ENCODE measurements at places on chromosomes 7 and 10. TPM values are rescaled to one million over a fixed set of nuclear protein-coding genes. Genes with fewer than 3 reads are reported as not detected.
A peak's percentile ranks its signal among the peaks of the same experiment; 100 is the strongest.

Gene SORBS1
- total RNA-seq = 3.4 TPM

Gene CFAP70
- total RNA-seq = 2.9 TPM

Gene PLAU
- 60.3 TPM for total RNA-seq

Gene HOXA5
- total RNA-seq = 6.7 TPM

Gene ITPRID1
- total RNA-seq = not detected

Gene ZNF789
- total RNA-seq = 8.2 TPM

Gene NUTM2E
- 0.15 TPM for total RNA-seq

DNA sequence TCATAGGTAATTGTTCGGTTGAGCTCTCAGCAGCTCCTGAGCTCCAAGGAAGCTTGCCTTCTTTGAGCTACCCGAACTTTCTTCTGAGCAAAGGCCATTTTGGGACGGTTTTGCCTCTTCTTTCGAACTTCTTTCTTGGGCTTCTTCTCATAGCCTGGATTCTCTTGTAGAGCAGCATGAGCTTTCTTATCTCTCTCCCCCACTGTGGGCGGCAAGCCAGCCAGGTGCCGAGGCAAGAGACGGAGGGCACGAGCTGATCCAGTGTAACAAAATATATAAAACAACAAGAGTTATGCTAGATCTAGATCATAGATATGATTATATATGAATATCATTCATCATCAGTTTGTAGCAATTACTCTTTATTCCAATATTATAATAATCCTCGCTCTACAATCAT lies 16.5 kb upstream of the KNDC1 start:
- H3K4me3 ChIP-seq = no peak overlapping the region
- peaks cover 31% of the 10 kb centered on the region for H3K4me1 ChIP-seq
- H3K36me3 ChIP-seq = no peaks in the 10 kb centered on the region
- H3K27me3 ChIP-seq = no peaks in the 10 kb centered on the region
- H3K27ac ChIP-seq = no peak overlapping the region

- no peaks in the 10 kb centered on the region for H3K36me3 ChIP-seq
- no peaks in the 10 kb centered on the region for H3K4me1 ChIP-seq
- no peak overlapping the region for H3K4me3 ChIP-seq
- peak; percentile 64 for DNase-seq
- H3K27me3 ChIP-seq = no peaks in the 10 kb centered on the region
- no peak overlapping the region for H3K27ac ChIP-seq
Observed at GRCh38 chr10:77641788-77642397, 4.3 kb upstream of the KCNMA1 start.

DNA sequence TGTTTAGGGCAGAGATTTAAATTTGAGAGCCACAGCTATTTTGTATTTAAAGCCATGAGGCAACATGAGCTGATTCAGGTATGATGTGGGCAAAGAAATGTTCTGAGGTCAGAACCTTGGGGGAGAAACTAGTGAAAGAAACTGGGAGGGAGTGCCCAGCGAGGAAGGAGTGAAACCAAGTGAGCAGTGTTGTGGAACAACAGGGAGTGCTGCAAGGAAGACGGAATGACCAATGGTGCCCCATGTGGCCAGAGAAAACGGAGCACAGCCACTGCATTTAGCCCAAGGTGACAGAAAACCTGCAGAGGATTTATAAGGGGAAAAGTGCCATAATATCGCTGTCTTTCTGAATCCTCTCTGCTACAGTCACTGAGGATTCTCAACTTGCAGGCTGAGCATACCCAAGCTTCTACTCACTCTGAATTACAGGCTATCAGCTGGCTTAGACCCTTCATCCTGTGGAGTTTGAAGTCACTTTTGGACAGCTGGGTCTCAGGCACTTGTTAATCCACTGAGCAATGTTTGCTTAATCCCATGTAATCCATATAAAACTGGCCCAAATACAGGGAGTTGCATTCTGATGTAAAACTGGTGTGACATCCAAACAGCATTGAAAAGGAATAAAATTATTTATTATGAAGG lies 777.3 kb downstream of the CCSER2 start:
- no peaks in the 10 kb centered on the region for H3K4me1 ChIP-seq

- no peak overlapping the region for H3K4me3 ChIP-seq
- no peaks in the 10 kb centered on the region for H3K27me3 ChIP-seq
- H3K27ac ChIP-seq = no peak overlapping the region
- no peaks in the 10 kb centered on the region for H3K36me3 ChIP-seq
- peaks cover 5% of the 10 kb centered on the region for H3K4me1 ChIP-seq
Observed at GRCh38 chr10:121667948-121668313, 69.7 kb upstream of the FGFR2 start.

DNA sequence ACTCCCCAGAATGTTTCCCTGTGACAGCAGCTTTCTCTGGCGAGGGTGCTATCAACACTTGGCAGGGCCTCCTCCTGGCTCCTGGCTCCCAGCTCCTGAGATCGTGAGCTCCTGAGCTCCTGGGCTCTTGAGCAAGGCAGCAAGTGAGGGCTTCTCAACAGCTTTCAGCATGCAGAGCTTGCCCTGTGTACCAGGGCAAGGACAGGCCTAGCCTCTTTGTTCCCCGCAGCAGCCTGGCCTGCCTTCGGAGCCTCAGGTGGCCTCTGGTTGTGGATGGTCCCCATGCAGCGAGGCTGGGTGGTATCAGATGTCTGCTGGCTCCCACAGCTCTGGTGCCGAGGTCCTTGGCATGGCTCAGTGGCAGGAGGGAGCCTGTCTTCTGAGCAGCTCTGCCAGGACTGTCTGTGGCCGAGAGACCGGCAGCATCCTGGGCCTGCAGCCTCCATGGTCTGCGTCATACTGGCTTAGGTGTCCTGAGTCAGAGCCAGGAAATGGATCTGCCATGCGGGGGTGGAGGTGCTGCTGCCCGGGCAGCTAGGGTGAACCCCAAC lies 44.2 kb downstream of the ZMIZ1 start:
- H3K27ac ChIP-seq = no peak overlapping the region
- H3K4me3 ChIP-seq = no peak overlapping the region
- H3K4me1 ChIP-seq = no peaks in the 10 kb centered on the region
- 0 out of 2 replicates have a peak, but pooled peaks cover 3% of the 10 kb centered on the region for H3K36me3 ChIP-seq
- H3K27me3 ChIP-seq = no peaks in the 10 kb centered on the region

DNA sequence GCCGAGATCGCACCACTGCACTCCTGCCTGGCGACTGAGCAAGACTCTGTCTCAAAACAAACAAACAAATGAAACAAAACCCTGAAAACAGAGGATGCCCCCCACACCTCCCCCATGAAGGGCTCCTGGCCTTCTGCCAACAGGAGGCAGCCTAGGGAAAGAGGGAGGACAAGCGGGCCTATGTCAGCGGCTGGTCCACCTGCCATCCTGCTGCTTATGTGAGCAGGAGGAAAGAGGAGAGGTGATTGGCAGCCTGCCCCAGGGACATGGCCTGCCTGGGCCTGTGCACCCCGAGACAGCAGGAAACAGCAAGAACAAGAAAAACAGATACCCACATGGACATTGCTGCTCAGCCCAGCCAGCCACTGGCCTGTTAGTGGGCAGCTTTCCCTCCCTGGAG lies 9.1 kb upstream of the ZNF316 start:
- H3K27ac ChIP-seq = no peak overlapping the region
- DNase-seq = no peak
- no peaks in the 10 kb centered on the region for H3K27me3 ChIP-seq
- H3K4me1 ChIP-seq = peaks cover 4% of the 10 kb centered on the region

- H3K4me1 ChIP-seq = peaks cover 50% of the 10 kb centered on the region
- no peak for DNase-seq
- H3K27ac ChIP-seq = peak overlapping the region; percentile 81
- no peaks in the 10 kb centered on the region for H3K27me3 ChIP-seq
Observed at GRCh38 chr7:149147752-149148653, 750 bp downstream of the ZNF398 start.

DNA sequence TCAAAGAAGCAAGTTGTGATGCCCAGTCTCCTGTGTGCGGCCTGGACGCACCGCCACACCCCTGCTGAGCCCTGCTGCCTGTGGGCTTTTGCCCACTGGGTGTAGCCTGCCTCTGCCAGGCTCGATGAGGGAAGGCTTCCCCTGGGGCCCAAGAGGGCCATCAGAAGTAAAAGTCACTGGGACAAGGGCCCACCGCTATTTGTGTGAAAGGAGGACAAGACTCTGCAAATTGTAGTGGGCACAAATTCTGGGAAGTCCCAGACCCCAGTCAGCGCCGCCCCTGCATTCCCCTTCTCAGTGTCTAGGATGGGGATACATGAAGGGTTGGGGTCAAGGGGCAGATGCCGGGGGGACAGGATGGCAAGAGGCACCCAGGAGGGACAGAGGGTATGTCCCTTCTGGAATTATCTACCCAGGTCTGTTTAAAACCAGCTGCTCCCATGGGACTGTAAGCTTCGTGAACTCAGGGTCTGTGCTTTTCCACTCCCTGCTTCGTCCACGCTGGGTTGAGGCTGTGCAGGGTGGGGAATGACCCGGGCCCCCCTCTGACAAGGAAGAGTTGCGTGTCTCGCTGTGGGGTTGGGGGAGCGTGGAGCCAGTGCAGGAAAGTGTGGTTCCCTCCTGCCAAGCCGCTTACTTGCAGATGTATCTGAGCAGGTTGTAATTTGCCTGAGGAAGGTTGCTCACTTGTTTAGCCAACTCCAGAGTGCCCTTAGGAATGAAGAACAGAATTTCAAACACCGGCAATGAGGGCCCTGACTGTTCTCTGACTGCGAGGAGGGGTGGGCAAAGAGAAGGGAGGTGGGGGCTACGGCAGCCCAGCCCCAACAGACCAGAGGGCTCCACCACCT lies 147.2 kb downstream of the MAPK8 start:
- H3K27ac ChIP-seq = no peak overlapping the region
- no peak for DNase-seq

GRCh38 chr7:117193564-117193963 lies 129.3 kb downstream of the WNT2 start:
- no peak overlapping the region for H3K27ac ChIP-seq
- H3K36me3 ChIP-seq = no peaks in the 10 kb centered on the region
- H3K27me3 ChIP-seq = no peaks in the 10 kb centered on the region
- no peak overlapping the region for H3K4me3 ChIP-seq
- DNase-seq = no peak

GRCh38 chr10:34430685-34431084 lies 384.4 kb downstream of the PARD3 start:
- no peak overlapping the region for H3K27ac ChIP-seq
- H3K36me3 ChIP-seq = no peaks in the 10 kb centered on the region
- peaks cover 53% of the 10 kb centered on the region for H3K4me1 ChIP-seq
- no peaks in the 10 kb centered on the region for H3K27me3 ChIP-seq

GRCh38 chr10:71836596-71836974 lies 14.5 kb downstream of the PSAP start:
- no peak overlapping the region for H3K27ac ChIP-seq
- H3K27me3 ChIP-seq = no peaks in the 10 kb centered on the region
- H3K36me3 ChIP-seq = peaks cover 2% of the 10 kb centered on the region

- H3K27ac ChIP-seq = no peak overlapping the region
- H3K4me1 ChIP-seq = no peaks in the 10 kb centered on the region
- DNase-seq = peak; percentile 34
- no peaks in the 10 kb centered on the region for H3K36me3 ChIP-seq
Observed at GRCh38 chr7:47088329-47089067, 493.4 kb downstream of the TNS3 start.

- H3K4me3 ChIP-seq = no peak overlapping the region
- DNase-seq = no peak
- no peak overlapping the region for H3K27ac ChIP-seq
Observed at GRCh38 chr10:77321838-77322237, 315.8 kb downstream of the KCNMA1 start.

DNA sequence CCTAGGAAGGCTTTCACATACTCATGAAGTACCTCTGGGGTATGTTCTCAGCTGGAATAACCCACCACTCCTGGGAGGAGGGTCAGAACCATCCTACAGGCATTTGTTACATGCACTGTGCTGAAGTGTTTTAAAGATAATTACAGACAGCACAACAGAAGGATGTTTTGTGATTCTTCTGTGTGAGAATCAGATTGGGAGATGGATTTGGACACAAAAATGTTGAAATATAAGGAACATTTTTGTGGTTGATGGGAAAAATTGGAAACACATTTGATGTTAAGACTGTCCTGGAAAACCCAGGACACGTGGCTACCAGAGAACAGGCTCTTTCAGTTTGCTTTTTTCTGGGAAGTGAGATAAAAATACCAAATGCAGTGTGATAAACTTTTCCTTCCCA lies 61.4 kb downstream of the BICC1 start:
- peaks cover 28% of the 10 kb centered on the region for H3K27me3 ChIP-seq
- no peak overlapping the region for H3K4me3 ChIP-seq
- no peak overlapping the region for H3K27ac ChIP-seq
- H3K4me1 ChIP-seq = no peaks in the 10 kb centered on the region
- H3K36me3 ChIP-seq = no peaks in the 10 kb centered on the region

GRCh38 chr7:136923111-136923667 lies 54.7 kb downstream of the CHRM2 start:
- H3K4me1 ChIP-seq = no peaks in the 10 kb centered on the region
- H3K27me3 ChIP-seq = no peaks in the 10 kb centered on the region
- no peak overlapping the region for H3K27ac ChIP-seq
- no peaks in the 10 kb centered on the region for H3K36me3 ChIP-seq

- H3K4me3 ChIP-seq = no peak overlapping the region
- no peak for DNase-seq
- H3K27me3 ChIP-seq = peaks cover 9% of the 10 kb centered on the region
- no peaks in the 10 kb centered on the region for H3K4me1 ChIP-seq
- H3K27ac ChIP-seq = no peak overlapping the region
Observed at GRCh38 chr10:35633006-35633980, 8.8 kb downstream of the FZD8 start.

DNA sequence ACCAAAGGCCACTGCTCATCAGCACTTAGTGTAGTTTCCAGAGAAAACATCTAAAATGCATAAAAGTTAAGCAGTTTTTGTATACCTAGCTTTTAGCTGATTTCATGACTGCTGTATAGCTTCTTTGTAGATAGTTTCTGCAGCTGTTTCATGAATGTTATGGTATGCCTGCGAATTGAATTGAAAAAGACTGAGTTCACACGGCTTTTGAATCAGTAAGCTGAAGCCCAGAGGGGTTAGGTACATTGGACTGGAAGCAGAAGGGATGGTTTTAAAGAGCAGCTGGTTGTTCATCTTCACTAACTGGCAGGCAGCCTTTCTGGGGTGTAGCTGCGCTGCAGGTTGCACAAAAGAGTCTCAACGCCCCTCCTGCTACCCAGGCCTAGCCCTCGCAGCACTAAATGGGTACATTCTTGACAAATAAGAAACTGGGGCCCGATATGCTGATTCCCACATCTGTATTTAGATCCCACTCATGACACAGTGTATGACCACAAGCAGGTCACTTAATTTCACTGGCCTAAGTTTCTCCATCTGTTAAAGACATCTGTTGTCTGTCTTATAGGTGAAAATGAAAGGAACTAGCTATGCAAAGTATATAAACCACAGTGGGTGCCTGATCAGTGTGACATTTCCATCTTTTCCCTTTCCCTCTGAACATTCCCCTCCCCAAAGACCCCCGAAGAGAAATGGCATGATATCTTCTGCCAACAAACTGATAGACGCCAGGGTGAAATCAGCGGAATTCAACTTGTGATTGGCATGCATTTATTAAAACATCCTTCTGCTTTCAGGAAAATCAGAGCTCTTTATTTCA lies 85.9 kb upstream of the AGBL3 start:
- H3K36me3 ChIP-seq = no peaks in the 10 kb centered on the region
- peak overlapping the region; percentile 47 for H3K4me3 ChIP-seq
- peak overlapping the region; percentile 77 for H3K27ac ChIP-seq
- H3K27me3 ChIP-seq = no peaks in the 10 kb centered on the region
- no peak for DNase-seq
- H3K4me1 ChIP-seq = peaks cover 18% of the 10 kb centered on the region

- peaks cover 41% of the 10 kb centered on the region for H3K27me3 ChIP-seq
- no peaks in the 10 kb centered on the region for H3K36me3 ChIP-seq
- H3K4me1 ChIP-seq = no peaks in the 10 kb centered on the region
- no peak overlapping the region for H3K4me3 ChIP-seq
- H3K27ac ChIP-seq = no peak overlapping the region
Observed at GRCh38 chr7:131745390-131746248, 189.2 kb upstream of the PODXL start.

GRCh38 chr10:42992156-42992956 lies 84.5 kb upstream of the RET start:
- no peak overlapping the region for H3K27ac ChIP-seq
- no peaks in the 10 kb centered on the region for H3K36me3 ChIP-seq
- DNase-seq = no peak
- H3K4me3 ChIP-seq = no peak overlapping the region

All from HCT116 (cell line).